ENCODE measurements at places on chromosomes 6 and 20. TPM values are rescaled to one million over a fixed set of nuclear protein-coding genes. Genes with fewer than 3 reads are reported as not detected.

Gene THEMIS
- total RNA-seq: 0.91 TPM

DNA sequence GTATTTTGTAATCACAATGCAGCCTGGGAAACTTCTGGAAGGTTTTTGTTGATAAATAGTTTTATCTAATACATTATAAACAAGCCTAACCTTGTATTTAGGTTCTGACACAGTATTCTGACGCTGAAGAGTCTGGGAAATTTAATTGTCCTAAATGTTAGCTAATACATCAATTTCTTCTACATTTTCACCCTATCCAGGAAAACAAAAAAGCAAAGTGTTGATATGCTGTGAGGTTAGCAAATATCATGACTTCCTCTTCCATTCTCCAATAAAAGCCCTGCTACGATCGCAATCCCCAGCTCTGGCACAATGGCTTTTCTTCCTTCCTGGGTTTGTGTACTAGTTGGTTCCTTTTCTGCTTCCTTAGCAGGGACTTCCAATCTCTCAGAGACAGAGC, at the start of gene C6orf58:
C6orf58 (plus strand) TSS at position 301 of the 400 bp plus-strand sequence; CDS start at position 313, 12 bp downstream.
- H3K4me3 ChIP-seq: no peak within 1 kb of the TSS
- no peaks in the 10 kb centered on the region for H3K4me1 ChIP-seq
- H3K36me3 ChIP-seq: no peaks in the 10 kb centered on the region
- H3K27me3 ChIP-seq: no peaks in the 10 kb centered on the region
- DNase-seq: no peak

Gene SLC17A2
- not detected for total RNA-seq

DNA sequence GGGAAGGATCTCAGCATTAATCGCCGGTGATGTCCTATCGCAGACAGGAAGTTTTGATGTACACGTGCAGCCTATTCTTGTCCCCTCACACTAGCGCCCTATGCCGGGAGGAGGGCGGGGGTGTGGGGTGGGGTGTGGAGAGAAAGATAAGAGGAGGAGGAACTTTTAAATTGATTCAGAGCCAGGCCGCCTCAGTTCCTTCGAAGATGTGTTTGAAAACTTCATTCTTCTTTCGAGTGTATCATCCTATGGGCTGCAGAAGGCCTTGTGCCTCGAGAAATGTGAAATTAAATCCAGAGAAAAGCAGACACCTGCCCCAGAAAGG, 2.5 kb upstream of the POU3F2 start:
- peaks cover 43% of the 10 kb centered on the region for H3K4me1 ChIP-seq
- no peak overlapping the region for H3K27ac ChIP-seq
- H3K36me3 ChIP-seq: no peaks in the 10 kb centered on the region
- H3K4me3 ChIP-seq: no peak overlapping the region
- H3K27me3 ChIP-seq: peaks cover 42% of the 10 kb centered on the region
- DNase-seq: no peak

GRCh38 chr6:118775381-118775780, 118.6 kb upstream of the ASF1A start:
- no peak for DNase-seq
- H3K4me3 ChIP-seq: no peak overlapping the region
- no peak overlapping the region for H3K27ac ChIP-seq

DNA sequence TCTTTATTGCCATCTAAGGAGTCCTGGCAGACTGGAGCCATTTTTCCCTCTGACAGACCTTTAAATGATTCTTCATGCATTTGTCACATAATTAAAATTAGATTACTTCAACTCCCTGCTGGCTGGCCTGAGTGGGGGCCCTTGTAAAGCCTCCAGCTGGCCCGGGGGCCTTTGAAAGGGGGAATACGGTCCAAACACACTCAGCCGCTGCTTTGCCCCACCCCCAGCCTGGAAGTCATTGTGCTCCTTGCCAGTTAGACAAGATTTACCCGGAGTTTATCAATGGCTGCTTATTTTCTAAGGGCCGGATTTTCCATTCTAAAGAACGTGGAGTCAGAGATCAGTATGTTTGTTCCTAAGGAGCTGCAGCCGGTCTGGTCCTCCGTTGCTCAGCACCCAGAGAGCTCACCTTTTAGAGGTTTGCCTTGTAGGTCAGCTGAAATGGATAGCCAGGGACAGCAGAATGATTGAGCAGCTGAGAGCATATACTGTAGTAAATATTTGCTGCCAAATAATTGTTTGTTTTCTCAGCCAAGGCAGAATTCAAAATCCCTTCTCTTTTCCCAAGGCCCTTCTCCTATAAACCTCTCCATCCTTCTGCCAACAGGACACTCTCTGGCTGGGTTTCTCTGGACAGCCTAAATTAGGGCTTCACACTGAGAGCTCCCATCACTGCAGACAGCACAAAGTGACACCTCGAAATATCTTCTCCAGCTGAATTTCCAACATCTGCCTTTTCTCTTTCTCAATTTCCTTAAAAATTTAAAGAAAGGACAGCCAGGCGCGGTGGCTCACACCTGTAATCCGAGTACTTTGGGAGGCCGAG, 68.4 kb upstream of the RBM24 start:
- no peaks in the 10 kb centered on the region for H3K4me1 ChIP-seq
- no peak for DNase-seq
- no peak overlapping the region for H3K27ac ChIP-seq
- H3K27me3 ChIP-seq: no peaks in the 10 kb centered on the region
- H3K36me3 ChIP-seq: no peaks in the 10 kb centered on the region

- peaks cover 11% of the 10 kb centered on the region for H3K27me3 ChIP-seq
- no peaks in the 10 kb centered on the region for H3K36me3 ChIP-seq
- H3K27ac ChIP-seq: no peak overlapping the region
- DNase-seq: no peak
- no peak overlapping the region for H3K4me3 ChIP-seq
These were observed 4.2 kb downstream of the RIMS4 start for GRCh38 chr20:44805979-44806620.

- no peaks in the 10 kb centered on the region for H3K27me3 ChIP-seq
- H3K27ac ChIP-seq: no peak overlapping the region
- H3K4me1 ChIP-seq: no peaks in the 10 kb centered on the region
- no peak overlapping the region for H3K4me3 ChIP-seq
- no peak for DNase-seq
These were observed 124.1 kb upstream of the RPS6KA2 start for GRCh38 chr6:166751051-166751595.

- H3K27me3 ChIP-seq: peaks cover 3% of the 10 kb centered on the region
- no peaks in the 10 kb centered on the region for H3K36me3 ChIP-seq
- no peak overlapping the region for H3K27ac ChIP-seq
- no peaks in the 10 kb centered on the region for H3K4me1 ChIP-seq
- no peak overlapping the region for H3K4me3 ChIP-seq
These were observed 9.1 kb upstream of the BPIFA2 start for GRCh38 chr20:33158637-33159385.

Gene SLC22A2
- total RNA-seq: not detected

Data from esophagus squamous epithelium (tissue), 5 donors.